Activated CD4-positive, alpha-beta T cell treated with anti-CD3 and anti-CD28 coated beads, Interleukin-2, Interleukin-6, amounts not matched to agents 100 ng/mL and 50 ng/mL, durations not matched to agents 16 hours and 8 hours (primary cell): ENCODE measurements at places on chromosomes 7 and 10.

- no peak for DNase-seq
These were observed 30.4 kb downstream of the SEPTIN7 start for GRCh38 chr7:35831208-35831607.

GRCh38 chr10:96972264-96972663 lies 140.2 kb downstream of the LCOR start:
- DNase-seq: no peak

DNA sequence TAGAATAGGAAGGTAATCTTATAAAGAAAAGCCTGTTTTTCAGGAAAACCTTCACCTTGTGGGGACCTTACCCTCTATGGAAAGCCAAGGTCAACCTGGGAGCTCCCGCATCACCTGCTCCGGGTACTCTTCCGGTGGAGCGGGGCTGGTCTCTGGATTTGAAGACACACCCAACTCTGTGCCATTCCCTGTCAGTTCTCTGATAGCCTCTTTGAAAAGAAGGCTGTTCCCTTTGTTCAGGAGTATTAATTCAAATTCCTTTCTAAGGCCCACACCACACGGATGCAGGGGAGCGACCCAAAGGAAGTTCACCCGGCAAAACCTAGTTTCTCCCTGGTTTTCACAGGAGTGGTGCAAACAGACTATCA lies 10.7 kb downstream of the CTBP2 start:
- DNase-seq: no peak

DNA sequence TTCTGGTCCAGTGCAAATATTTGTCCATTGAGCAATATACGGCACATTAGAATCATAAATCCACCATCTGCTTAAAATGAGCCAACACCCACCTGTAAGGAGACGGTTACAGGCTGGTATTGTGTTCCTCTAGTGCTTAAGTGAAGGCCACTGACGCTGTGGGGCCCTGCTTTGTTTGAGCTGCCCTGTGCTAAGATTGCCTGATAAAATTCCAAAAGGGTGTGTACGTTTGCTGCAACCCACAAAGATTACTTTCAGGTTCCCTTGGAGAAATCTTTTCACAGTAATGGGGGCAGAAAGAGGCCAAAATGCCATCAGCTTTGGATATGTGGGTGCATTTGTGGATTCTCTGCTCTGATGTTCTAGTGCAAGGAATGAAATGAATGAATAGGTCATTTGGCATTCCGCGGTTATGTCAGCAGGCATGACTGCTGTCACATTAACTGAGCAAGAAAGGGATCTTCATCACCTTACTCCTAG lies 34.4 kb downstream of the AGR3 start:
- DNase-seq: no peak

GRCh38 chr10:90642136-90642535 lies 215.7 kb downstream of the HTR7 start:
- no peak for DNase-seq

- DNase-seq: no peak
These were observed 446.9 kb downstream of the PTPRN2 start for GRCh38 chr7:158140538-158141220.

- peak; percentile 5 for DNase-seq
These were observed 59.1 kb downstream of the LOXL4 start for GRCh38 chr10:98208925-98209324.

DNA sequence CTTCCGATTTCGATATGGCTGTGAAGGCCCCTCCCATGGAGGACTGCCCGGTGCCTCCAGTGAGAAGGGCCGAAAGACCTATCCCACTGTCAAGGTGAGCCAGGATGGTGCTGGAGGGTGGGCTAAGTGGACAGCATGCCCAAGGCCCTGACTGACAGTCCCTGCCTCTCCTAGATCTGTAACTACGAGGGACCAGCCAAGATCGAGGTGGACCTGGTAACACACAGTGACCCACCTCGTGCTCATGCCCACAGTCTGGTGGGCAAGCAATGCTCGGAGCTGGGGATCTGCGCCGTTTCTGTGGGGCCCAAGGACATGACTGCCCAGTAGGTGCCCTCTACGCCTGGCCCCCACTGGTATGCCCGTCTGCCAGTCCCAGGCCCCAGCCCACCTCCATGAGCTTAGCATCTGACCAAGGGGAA lies 1.2 kb downstream of the NFKB2 start:
- DNase-seq: no peak

- DNase-seq: peak; percentile 39
These were observed 12.0 kb downstream of the IFIT5 start for GRCh38 chr10:89426230-89426868.

GRCh38 chr7:30068117-30068516 lies 39.9 kb downstream of the PLEKHA8 start:
- DNase-seq: no peak
